T-helper 1 cell (primary cell): ENCODE measurements at places on chromosomes 13 and 19.

GRCh38 chr19:44912854-44913253 is 1.6 kb upstream of the APOC1 start:
- no peak for DNase-seq

- DNase-seq = no peak
Measured at GRCh38 chr13:30774214-30774730, 38.9 kb downstream of the ALOX5AP start.

GRCh38 chr19:43667126-43667875 is 2.7 kb downstream of the PLAUR start:
- no peak for DNase-seq

- DNase-seq = no peak
Measured at GRCh38 chr13:80338781-80339562, 2.0 kb downstream of the SPRY2 start.

- DNase-seq = no peak
Measured at GRCh38 chr19:40147693-40148347, 43.4 kb upstream of the MAP3K10 start.

GRCh38 chr13:30569901-30570576 is 47.7 kb upstream of the USPL1 start:
- DNase-seq = no peak

- DNase-seq = no peak
Measured at GRCh38 chr13:48801255-48801654, 147.5 kb downstream of the CYSLTR2 start.

GRCh38 chr19:48455171-48455907 is at the start of gene KCNJ14:
Gene KCNJ14 (plus strand): TSS chr19:48455574. CDS start chr19:48461725, 6,151 bp downstream.
- no peak for DNase-seq

- no peak for DNase-seq
Measured at GRCh38 chr19:57914531-57914930, 1.9 kb downstream of the ZNF417 start.

DNA sequence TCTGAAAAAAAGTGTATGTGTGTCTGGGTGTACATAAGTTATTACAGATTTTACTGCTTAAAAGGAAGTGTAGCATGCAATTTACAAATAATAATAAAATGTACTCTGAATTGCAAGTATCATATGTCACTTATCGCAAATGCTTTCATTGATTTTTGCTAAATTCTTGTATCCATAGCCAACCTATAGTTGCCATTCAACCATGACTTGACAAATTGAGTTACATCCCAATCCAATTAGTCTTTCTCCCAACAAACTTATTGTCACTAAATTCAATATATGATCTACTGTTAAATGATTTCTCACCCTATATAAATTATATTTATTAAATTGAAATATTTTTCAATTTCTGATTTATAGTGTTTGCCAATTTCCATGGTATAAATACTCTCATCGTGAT is 17.3 kb upstream of the SUPT20H start:
- DNase-seq = no peak

- DNase-seq = no peak
Measured at GRCh38 chr19:33487901-33488800, 33.4 kb downstream of the PEPD start.

GRCh38 chr19:30148039-30148790 is 206.2 kb downstream of the URI1 start:
- no peak for DNase-seq

GRCh38 chr13:45847554-45848224 is 3.9 kb downstream of the SIAH3 start:
- DNase-seq = peak; percentile 22

- DNase-seq = no peak
Measured at GRCh38 chr19:38389101-38389925, 816 bp downstream of the SPRED3 start.

DNA sequence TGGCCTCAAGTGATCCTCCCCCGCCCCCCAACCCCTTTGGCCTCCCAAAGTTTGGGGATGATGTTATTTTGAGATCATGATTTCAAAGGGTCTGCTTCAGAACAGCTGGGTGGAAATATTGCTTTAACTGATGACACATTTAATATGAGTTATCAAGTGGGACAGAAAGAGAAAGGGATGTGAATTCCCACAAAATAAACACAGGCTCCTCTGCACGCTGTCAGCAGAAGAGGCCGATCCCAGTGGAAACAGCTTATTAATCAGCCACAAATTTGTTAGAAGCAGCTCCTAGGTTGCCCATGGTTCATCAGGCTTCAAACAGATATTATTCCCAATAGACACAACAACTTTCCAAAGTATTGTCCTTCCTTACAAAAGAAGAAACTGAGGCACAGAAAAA is 4.7 kb downstream of the DCLK1 start:
- DNase-seq = no peak

DNA sequence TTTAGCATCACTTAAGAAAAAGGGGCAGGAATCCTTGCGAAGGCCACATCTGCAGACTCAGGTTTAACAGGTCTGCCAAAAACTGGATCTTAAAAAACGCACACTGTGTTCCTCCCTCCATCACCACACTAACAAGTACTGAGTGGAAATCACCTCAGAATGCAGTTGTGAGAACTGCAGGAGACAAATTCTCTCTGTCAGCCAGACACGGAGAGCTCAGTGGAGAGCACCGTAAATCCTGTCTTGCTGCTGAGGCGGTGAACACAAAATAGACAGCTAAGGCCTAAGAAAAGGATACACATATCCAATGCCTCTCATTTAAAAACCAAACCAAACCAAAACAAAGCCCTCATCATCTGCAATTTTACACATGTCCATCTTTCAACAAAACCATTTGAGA is 1287.6 kb downstream of the EFNB2 start:
- no peak for DNase-seq

DNA sequence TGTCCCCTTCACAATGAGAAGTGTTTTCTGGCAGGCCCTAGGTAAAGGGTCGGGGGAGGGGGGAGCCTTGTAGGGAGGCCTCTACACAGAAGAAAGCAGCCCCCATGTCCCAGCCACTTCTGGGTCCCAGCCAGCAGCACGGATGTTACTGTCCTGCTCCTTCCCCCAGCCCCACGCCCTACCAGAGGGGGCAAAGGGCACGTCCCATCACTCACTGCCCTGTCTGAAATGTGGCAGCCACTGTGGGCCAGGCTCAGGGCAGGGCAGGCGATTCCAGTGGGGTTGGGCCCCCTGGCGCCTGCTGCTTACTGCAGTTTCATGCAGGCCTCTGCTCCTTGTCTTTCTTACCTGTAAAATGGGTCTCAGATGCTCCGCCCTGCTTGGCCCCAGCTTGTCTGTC is 6.1 kb upstream of the SLC25A42 start:
- no peak for DNase-seq

GRCh38 chr13:24261566-24261965 is 47.8 kb upstream of the C1QTNF9 start:
- DNase-seq = peak; percentile 46

- no peak for DNase-seq
Measured at GRCh38 chr13:99278200-99278599, 20.0 kb upstream of the GPR18 start.

DNA sequence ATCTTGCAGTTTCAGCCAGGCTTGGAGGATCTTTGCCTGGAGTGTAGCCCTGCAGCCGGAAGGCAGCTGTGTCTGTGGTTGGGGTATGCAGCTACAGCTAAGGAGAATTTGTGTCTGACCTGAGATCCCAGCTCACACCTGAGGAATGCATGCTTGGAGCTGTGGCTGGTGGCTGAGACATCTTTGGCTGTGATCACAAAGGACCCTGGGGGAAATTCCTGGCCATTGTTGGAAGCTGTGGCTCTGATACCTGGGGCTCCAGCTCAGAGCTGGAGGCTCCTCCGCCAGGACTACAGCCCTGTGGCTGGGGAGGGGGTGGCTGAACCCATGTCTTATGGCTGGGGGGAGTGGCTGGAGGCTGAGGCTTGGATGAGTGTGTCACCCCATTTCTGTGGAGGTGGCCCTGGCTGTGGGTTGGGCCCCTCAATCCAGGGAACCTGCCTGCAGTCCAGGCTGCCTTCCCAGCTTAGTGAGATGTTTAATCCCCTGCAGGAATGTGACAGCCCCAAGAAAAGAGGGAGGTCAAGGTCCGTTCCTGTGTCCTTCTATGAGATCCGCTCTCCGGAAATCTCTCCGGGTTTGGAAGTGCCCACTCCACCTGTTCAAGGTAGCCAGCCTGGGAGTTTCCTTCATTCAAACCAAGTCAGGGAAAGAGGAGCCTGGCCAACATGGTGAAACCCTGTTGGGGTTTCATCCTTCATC is 27.6 kb downstream of the ARHGEF18 start:
- no peak for DNase-seq

GRCh38 chr19:35144600-35145436 is 1.8 kb downstream of the FXYD7 start:
- DNase-seq = peak; percentile 27

GRCh38 chr13:105957769-105958438 is 577.6 kb downstream of the EFNB2 start:
- DNase-seq = no peak

GRCh38 chr19:33398361-33399060 is 25.0 kb downstream of the CEBPG start:
- no peak for DNase-seq

GRCh38 chr19:10151521-10151920 is 31.8 kb upstream of the EIF3G start:
- DNase-seq = no peak

DNA sequence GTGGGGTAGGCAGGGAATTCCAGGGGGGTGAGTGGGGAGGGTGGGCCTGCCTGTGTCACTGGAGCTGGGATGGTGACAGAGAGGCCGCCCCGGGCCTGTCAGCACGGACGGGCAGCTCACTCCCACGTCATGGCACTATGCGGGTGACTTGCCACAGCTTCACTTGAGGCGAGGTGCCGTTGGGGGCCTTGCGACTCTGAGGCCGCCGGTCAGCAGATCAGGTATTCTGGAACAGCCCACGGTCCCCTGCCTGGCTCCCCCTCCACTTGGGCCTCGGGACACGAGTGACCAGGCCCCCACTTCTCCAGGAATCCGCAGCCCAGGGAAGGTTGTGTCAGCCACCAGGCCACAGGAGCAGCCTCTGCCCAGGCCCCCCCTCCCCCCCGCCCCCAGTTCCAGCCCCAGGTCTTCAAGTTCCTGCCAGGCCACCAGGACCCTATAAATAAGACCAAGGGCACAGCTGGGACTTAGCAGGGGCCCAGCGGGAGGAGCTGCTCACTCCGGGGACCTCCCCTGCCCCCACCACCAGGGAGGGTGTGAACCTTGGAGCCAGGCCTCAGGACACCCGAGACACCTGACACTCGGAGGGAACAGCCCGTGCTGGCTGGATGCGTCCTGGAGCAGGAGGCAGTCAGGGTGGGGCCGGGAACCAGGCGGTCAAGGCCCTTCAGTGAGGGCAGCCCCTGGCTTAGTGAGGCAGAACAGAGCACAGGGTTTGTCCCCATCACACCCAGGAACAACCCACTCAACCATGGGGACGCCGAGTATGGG is 2.7 kb upstream of the MIDN start:
- no peak for DNase-seq

DNA sequence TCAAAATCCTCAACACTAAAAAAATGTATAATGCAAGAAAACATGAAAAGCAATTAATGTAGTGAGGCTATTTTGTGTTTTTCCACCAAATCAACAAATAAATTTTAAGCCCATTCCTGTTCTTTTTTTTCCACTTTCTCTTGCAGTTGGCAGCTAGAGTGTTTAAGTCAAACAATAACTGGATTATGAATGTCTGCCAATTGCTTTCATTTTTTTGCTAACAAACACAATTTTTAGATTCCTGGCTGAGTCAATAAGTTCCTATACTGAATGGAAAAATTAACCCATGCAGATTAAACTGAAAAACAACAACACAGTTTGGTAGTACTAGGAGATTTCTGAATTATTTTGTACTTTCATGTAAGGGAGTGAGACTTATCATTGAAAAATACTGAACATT is 232.4 kb downstream of the SLITRK5 start:
- no peak for DNase-seq

DNA sequence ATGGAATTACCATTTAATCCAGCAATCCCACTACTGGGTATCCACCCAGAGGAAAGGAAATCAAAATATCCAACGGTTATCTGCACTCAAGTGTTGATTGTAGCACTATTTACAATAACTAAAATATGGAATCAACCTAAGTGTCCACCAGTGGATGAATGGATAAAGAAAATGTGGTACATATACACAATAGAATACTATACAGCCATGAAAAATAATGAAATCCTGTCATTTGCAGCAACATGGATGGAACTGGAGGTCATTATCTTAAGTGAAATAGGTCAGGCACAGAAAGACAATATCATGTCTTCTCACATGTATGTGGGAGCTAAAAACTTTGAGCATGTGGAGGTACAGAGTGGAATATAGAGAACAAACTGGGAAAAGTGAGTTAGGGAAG is 92.9 kb upstream of the ARHGEF7 start:
- DNase-seq = no peak

GRCh38 chr13:25988661-25989060 is 63.2 kb downstream of the SHISA2 start:
- no peak for DNase-seq

- DNase-seq = no peak
Measured at GRCh38 chr19:13228561-13228960, 78.3 kb downstream of the IER2 start.

- no peak for DNase-seq
Measured at GRCh38 chr13:75694722-75695121, 58.6 kb downstream of the LMO7 start.
